SW480 (cell line): ENCODE measurements at places on chromosomes 7 and 10.

- DNase-seq = peak; percentile 27
These were observed 5.4 kb downstream of the LOXL4 start for GRCh38 chr10:98262571-98262970.

DNA sequence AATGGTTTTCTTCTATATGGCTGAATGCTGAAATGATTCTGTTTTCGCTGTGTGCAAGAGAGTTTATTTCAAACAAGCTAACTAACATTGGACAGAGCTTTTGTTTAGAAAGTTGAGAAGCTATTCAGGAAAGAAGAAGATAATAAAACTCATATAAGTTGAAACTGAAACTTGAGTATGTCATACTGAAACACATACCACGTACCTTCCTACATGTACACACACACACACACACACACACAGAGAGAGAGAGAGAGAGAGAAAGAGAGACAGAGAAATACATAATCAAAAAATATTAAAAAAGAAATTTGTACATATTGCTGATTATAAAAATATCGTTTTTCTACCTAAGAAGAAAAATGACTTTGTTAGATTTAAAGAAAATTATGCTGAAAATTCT is 561.9 kb upstream of the KCND2 start:
- DNase-seq = no peak

- no peak for DNase-seq
These were observed 460.5 kb downstream of the RPS24 start for GRCh38 chr10:78494179-78494578.

GRCh38 chr10:5960070-5960972 is 17.0 kb downstream of the IL15RA start:
- no peak for DNase-seq

GRCh38 chr7:80288175-80289122 is 153.8 kb downstream of the GNAI1 start:
- DNase-seq = no peak

- DNase-seq = no peak
These were observed 262.2 kb upstream of the AOAH start for GRCh38 chr7:36986511-36986933.

GRCh38 chr10:89684604-89685003 is 16.8 kb upstream of the KIF20B start:
- DNase-seq = no peak

- peak; percentile 70 for DNase-seq
These were observed 81.2 kb upstream of the UCN3 start for GRCh38 chr10:5283305-5284158.

- DNase-seq = no peak
These were observed 27.4 kb upstream of the LOXL4 start for GRCh38 chr10:98295401-98295811.

- peak; percentile 53 for DNase-seq
These were observed 23.5 kb upstream of the C1QL3 start for GRCh38 chr10:16545116-16545736.

DNA sequence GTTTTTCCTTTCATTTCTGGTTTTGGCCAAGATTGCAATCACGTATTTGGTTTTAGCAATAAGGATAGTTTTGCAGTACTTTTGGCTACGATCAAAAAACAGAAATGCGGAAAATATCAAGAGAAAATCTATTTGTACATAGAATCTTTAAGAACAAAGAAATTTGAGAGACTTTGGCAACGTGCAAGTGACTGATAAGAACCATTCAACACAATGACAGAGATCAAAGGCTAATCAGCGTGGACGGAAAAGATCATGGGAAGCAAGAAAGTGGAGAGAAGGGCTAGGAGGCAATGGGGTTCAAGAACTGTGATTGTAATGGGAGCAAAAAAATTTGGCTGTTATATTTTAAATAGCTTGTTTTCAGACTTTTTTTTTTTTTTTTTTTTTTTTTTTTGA is 16.2 kb upstream of the LRRN3 start:
- no peak for DNase-seq

- DNase-seq = no peak
These were observed 59.0 kb downstream of the CSGALNACT2 start for GRCh38 chr10:43196981-43197833.

DNA sequence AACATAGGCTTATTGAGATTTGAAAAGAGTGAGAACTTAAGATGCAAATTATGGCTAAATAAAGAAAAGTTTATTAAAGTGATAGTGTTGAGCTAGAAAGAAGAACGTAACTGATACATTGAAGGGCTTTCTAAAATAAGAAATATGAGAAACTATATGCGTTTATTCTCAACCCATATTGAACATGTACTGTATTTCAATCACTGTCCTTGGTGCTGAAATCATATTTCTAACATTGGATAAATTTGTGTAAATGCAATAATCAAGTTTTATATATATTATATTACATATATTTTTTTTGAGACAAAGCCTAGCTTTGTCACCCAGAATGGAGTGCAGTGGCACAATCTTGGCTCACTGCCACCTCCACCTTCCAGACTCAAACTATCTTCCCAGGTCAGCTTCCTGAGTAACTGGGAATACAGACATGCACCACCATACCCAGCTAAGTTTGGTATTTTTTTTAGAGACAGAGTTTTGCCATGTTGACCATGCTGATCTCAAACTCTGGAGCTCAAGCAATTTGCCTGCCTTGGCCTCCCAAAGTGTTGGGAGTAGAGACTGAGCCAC is 1065.8 kb downstream of the REEP3 start:
- no peak for DNase-seq

DNA sequence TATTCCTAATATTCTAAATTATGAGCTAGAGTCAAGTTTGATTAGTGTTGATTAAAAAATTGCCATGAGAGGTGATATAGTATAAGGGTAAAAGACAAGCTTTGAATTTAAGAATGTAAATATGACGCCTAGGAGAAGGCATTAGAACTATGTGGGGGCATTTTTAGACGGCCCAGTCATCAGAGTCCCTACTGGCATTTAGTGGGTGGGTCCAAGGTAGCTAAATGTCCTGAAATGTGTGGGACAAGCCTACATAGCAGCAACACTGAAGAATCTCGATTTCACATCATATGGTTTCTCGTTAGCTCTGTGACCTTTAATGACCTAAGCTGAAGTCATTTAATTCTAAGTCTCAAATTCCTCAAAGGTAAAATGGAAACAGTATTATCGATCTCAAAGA is 133.5 kb downstream of the SGMS1 start:
- no peak for DNase-seq

GRCh38 chr7:46494028-46494427 is 573.0 kb upstream of the IGFBP3 start:
- DNase-seq = no peak

GRCh38 chr10:76840802-76841201 is 796.8 kb downstream of the KCNMA1 start:
- no peak for DNase-seq

DNA sequence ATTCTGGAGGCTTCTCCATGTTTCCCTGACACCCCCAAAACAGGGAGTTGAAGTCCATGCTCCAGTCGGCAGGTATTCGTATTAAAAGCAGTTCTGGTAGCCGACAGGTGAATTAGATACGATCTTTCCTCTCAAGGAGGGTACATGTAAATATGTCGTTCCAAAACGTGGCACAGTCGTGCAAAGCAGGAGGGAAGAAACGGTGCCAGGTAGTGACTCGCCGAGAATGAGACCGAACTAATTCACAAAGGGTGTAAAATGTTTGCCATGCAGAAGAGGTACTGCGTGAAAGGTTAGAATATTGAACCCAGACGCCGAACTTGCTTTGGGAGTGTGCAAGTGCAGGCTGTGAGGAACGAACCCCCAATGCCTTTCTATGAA is 483 bp downstream of the EDRF1 start:
- DNase-seq = no peak

- peak; percentile 84 for DNase-seq
These were observed 27.9 kb downstream of the OGDH start for GRCh38 chr7:44634187-44634838.

- no peak for DNase-seq
These were observed 421.3 kb upstream of the NUPR2 start for GRCh38 chr7:56537477-56537876.

DNA sequence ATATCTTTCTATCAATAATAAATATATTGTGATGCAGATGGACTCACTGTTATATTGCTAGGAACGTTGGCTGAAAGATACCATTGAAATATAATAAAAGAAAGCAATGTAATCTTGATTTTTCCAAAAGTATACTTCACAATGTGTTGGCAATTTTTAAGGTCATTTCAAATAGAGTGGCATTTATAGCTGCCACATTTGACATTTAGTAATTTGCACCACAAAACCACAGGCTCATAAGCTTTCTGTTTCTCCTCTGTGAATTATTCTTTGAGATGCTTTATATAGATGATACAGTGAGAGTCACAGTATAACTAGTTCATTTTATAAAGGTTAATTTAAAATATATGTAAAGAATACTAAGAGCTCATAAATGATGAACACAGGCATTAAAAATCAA is 44.6 kb downstream of the TMEM168 start:
- DNase-seq = no peak

GRCh38 chr7:129862682-129863081 is 90.1 kb downstream of the UBE2H start:
- DNase-seq = no peak

- DNase-seq = no peak
These were observed 182.9 kb upstream of the INHBA start for GRCh38 chr7:41885748-41886147.

DNA sequence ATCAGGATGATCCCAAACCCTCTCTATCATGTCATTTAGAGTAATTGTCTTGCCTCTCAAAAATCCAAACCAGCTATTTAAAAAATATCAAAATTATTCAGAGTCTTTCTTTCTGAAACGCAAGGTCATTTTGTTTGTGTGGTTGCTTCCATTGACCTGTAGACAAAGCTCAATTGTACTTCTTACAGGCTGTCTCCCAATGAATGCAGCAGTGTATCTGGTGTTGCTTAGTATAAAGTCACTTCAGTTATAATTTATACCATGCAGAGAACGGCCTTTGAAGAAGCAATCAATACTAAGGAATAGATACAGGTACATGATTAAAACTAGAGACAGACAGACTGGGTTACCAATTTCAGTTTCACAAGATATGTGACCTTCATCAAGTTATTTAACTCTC is 80.9 kb downstream of the DOCK4 start:
- no peak for DNase-seq

GRCh38 chr10:966466-967235 is 21.6 kb upstream of the GTPBP4 start:
- DNase-seq = no peak

GRCh38 chr7:2030475-2031450 is 202.0 kb downstream of the MAD1L1 start:
- DNase-seq = no peak

DNA sequence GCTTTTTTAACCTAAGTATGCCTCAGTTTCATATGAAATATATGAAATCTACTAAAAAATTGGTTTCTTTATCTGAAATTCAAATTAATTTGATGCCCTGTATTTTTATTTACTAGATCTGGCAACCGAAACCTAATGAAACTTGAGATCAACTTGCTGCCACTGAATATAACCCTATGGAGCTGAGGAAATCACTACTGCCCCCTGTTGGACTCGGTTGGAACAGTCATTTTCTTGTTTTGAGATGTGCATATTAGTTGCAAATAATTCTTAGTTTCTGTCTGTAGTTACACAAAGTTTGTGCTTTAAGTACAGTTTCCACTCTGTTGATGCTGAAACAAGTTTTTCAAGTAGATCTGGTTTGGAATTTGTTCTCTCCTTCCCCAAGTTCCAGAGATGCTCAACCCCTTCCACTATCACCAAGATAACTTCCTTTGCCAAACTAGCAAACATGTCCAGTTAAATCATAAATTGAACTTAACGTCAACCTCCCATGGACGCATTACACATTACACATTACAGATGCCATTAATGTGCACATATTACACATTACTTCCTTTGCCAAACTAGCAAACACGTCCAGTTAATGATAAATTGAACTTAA is 22.2 kb upstream of the EXOC4 start:
- peak; percentile 32 for DNase-seq

DNA sequence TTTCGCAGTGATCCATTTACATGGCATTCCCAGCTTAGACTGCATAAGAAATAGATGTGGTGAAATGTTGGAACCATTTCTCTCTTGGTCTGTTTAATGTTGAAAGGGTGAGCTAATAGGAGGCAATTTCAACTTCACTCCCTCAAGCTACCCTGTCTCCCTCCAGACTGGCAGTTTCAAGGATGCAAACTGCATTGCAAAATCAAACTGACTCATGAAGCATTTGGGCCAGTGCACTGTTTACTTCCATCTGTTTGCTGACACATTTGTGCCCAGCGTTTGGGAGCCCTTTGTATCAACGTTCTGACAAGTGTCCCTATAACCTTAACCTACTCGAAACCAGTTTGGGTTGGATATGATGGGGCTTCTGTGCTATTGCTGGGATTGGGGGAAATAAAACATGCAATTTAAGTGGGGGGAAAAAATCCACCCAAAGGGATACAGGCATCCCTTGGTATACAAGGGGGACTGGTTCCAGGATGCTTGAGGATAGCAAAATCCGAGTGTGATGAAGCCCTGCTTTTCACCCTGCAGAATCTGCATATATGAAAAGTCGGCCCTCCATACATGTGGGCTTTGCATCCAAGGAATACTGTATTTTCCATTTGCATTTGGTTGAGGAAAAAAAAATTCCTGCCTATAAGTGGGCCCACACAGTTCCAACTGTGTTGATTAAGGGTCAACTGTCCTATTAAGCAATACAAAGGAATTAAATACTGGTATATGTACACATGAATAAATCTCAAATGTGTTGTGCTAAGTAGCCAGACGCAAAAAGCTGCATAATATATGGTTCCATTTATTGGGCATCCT is 15.6 kb downstream of the RHEB start:
- DNase-seq = no peak

- no peak for DNase-seq
These were observed 76.1 kb upstream of the LYZL2 start for GRCh38 chr10:30705625-30706149.

DNA sequence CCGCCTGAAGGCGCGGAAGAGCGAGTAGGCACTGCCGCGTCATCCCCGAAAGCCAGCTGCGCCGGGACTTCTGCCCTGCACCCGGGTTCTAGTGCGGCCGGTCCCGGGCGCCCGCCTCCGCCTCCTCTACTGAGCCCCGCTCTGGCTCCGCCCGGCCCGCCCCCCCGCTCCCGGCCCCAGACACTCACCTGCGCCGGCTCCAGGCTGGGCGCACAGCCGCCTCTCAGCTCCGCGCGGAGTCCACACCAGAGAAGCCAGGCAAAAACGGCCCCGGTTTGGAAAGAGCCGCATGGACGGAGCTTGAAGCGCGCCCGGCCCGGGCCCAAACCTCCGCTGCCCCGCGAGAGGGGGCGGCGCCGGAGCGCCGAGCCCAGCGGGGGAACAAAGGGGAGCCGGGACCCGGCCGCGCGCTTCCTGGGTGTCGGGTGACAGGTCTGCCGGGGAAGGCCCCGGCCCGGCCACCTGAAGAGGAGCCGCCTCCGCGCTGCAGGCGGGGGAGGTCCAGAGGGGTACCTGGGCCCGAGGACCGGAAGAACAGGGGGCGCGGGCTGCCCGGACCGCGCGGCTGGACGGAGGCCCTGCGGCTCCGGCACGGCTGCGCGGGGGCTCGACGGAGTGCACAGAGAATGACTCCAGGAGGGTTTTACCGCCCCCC is 168.2 kb downstream of the NRF1 start:
- peak; percentile 91 for DNase-seq

GRCh38 chr7:1112109-1112508 is 24.2 kb downstream of the GPER1 start:
- DNase-seq = no peak
